ENCODE measurements at places on chromosomes 3 and 15.
A peak's percentile ranks its signal among the peaks of the same experiment; 100 is the strongest.

DNA sequence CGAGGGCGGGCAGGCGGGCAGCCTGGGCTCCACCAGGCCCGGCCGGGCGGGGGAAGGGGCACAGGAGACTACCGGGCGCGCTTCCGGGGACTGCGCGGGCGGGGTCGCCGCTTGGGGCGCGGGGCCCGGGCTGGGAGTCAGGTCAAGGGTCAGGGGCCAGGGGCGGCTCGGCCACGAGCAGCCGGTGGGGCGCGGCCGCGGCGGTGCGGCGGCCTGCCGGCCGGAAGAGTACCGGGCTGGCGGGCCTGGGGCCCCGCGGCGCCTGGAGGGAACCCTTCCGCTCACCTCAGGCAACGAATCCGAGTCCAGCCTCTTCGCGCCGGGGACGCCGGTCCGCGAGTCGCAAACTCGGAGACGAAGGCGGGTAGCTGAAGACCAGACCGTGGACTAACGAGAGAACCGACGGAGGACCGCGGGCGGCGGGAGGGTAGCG, 225 bp downstream of the RHOA start:
- peak; percentile 18 for DNase-seq

GRCh38 chr3:140629357-140630137, 48.3 kb upstream of the TRIM42 start:
- no peak for DNase-seq

GRCh38 chr3:46987743-46988401, 8.4 kb downstream of the NBEAL2 start:
- peak; percentile 78 for DNase-seq

DNA sequence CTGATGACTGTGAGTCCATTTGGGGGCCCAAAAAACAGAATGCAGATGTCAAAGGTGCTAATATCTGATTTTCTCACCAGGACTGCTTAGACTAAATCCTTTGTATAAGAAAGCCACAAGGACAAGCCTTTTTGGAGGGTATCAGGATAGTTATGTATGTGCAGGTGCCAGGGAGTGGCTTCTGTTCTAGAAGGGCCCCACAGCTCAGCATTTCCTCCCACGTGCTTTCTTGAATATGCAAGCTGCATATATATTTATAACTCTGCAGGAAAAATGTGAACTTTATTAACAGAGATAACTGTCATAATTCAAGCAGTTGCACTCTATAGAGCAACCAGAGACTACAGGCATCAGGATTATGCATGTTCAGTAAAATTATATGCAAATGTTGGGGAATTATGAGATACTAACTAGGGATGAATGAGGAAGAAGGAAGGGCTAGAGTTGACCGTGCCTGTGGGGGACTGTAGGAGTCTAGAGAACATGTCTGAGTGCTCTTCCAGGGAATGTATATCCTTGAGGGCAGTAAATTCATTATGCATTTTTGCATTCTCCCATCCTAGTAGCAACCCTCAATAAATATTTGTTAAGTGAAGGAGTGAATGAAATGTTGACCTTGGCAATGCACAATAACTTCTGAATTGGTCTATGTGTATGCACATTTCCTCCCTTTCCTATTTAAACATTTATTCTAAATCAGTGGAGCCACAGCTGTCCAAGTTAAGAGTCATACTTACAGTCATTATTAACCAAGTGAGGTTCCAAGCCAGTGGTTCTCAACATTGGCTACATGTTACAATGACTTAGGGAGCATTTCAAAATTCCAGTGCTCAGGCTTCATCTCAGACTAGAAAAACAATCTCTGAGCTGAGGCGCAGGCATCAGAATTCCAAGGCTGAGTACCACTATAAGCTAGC, 94.8 kb upstream of the ANKRD28 start:
- DNase-seq, result no peak

DNA sequence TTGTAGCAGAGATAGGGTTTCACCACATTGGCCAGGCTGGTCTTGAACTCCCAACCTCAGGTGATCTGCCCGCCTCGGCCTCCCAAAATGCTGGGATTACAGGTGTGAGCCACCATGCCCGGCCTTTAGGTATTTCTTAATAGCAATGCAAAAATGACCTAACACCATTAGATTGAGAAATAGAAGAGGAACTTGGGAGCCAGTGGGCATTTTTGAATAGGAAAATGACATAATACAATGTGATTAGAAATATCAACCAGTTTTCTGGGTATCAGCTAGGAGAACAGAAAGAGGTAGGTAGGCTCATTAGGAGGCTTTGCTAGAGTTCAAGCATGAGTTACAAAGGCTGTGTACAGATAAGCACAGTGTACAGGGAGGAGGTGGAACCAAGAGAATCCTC, 101.8 kb upstream of the TBC1D5 start:
- no peak for DNase-seq

GRCh38 chr3:127260416-127260815, 27.4 kb downstream of the PRR20G start:
- DNase-seq, result no peak

DNA sequence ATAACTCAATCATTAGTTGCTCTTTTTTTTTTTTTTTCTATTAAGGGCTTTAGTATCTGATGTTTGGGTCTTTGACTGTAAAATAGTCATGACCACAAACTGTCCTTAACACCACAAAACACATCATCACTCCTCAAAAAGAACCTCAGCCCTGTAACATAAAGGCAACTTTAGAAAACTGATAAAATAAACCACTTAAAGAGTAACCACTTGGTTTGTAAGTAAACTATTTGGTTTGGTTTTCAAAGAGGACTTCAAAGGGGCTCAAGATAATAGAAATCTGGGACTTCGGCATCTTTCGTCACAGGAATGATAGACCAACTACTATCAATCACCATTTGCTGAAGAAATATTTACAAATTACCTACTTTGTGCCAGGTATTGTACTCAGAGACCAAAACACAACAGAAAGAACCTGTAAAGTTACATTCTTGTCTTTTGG, 167.8 kb downstream of the FOXP1 start:
- no peak for DNase-seq

- DNase-seq, result no peak
These were observed 48.0 kb downstream of the SLC15A2 start for GRCh38 chr3:121942116-121942786.

GRCh38 chr15:51299187-51300015, 39.0 kb downstream of the CYP19A1 start:
- no peak for DNase-seq

GRCh38 chr3:72263223-72263990, 478.5 kb upstream of the PROK2 start:
- DNase-seq, result no peak

DNA sequence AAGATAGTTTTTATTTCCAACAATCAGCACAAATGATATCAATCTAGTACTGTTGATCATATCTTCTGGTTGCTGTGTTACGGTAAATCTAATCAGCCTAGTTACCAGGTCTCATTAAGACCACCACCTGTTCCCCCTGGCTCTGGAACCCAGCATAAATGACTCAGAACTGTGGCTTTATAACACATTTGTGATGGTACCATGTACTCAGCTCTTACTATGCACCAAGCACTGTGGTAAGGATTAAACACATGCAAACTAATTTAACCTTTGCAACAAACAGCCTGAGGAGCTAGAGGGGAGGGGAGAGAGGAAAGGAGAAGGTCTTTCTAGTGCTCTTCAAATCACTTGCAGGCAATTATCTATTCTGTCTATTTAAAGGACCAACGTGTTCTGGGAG, 173.9 kb upstream of the LMCD1 start:
- no peak for DNase-seq

DNA sequence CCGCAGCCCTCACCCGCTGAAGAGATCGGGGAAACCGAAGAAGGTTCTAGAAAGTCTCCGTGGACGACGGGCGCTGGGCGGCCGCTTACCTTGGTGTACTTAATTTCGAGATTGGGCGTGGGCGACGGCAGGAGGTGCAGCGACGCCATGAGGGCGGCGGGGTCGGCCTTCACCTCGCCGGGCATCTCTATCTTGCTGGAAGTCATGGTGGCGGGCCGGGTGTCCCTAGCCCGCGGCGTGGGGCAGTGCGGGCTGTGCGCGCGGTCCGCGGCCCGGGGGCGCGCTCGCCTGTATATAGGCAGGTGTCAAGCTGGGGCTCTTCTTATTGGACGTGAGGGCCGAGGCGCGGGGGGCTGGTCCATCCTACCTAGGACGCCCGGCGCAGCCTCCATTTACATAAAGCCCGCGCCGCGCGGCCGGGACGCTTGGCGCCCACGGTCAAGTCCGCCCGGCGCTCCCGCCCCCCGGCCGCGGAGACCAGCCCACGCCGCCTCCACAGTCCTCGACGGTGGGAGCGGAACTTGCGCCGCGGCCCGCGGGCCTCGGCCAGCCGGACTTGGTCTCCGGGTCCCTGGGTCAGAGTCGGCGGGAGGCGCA, at the start of gene ALDH1A2:
TSS of gene ALDH1A2 (minus strand) at position 267 of the 597 bp plus-strand sequence. CDS start at position 206, 61 bp downstream.
- no peak for DNase-seq

GRCh38 chr3:50210510-50211367, 5.7 kb downstream of the SLC38A3 start:
- DNase-seq, result no peak

- no peak for DNase-seq
These were observed 41.8 kb upstream of the CCNL1 start for GRCh38 chr3:157201648-157202278.

DNA sequence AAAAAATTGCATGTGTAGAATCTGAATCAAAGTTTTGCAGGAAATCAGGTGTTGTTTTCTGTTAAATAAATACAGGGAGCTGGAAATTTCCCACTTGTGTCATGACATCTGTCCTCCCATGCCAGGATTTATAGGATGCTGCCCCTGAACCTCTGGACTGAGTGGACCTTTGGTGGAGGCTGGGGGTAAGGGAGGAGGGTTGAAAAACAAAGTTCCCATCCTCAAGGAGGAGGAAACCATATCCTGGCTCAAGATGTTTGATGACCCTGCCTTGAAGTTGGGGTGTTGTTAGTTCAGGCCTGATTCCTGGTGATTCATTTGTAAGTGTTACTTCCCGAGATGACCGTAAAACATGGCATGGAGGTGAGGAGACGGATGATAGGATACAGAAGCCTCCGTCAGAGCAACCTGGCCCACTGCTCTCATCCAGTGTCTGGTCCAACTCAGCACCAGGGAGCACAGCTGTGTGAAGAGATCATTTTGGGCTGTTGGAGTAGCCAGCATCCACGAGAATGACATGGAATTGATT, 223.6 kb downstream of the CACNA2D3 start:
- DNase-seq, result no peak

GRCh38 chr15:63089260-63090043, 32.2 kb upstream of the LACTB start:
- DNase-seq, result no peak

GRCh38 chr3:64084640-64085039, 61.3 kb upstream of the PSMD6 start:
- DNase-seq, result no peak

- DNase-seq, result no peak
These were observed 304.0 kb upstream of the CBLB start for GRCh38 chr3:106172780-106173179.

DNA sequence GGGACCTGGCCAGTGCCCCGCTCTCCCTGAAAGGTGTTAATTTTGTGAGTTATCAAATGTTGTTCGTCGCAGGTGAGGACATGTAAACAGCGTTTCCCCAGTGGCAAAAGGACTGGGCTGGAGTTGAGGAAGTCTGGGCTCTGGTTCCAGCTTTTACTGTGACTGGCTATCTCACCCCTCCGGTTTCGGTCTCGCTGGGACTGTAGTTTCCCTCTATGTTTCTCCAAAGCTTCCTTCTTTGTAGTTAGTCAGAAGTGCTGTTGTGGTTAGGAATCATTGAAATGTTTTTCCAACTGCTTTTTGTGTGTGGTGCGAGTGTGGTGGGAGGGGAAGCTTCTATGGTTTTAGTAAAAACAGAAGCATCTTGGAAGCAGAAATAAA, 990 bp upstream of the CLDN1 start:
- no peak for DNase-seq

GRCh38 chr3:53884623-53885022, 2.7 kb upstream of the ACTR8 start:
- no peak for DNase-seq

DNA sequence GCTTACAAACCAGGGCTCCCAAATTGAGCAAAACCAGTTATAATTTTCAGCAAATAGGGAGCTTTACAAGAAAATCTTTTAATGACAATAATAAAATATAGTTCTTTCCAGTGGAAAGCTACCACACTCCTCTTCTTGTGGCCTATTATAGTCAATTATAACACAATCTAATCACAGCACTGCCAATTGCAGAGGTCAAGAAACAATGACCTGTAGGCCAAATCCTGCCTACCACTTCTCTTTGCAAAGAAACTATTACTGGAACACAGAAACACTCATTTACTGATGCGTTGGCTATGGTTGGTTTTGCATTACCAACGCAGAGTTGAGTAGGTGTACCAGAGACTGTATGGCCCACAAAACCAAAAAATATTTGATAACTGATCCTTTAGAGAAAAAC, 110.5 kb downstream of the WDR72 start:
- no peak for DNase-seq

DNA sequence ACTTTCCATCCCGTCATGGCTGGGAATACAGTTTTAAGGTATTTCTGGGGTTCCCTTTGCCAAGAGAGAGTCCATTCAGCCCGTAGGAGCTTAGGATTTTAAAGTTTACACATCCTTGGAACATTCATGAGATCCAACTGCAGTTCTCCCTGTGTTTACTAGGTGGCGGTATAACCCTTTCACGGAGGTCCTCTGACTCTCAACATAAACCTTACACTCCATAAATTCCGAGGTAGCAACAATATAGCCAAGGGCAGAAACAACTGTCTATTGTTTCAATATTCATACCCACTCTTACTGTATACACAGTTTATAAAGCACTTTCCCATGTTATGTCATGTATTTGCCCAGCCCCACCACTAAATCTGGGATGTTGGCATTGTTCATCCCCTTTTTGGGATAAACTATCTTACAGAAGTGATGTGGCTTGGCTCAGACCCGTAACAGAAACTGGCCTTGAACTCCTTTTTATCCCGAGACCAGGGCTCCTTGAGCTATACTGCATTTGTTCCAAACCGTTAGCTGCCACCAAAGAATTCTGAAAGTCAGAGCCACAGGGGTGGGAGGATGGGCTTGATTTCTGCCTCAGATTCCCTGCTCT, 69.2 kb upstream of the COL6A5 start:
- DNase-seq, result no peak

DNA sequence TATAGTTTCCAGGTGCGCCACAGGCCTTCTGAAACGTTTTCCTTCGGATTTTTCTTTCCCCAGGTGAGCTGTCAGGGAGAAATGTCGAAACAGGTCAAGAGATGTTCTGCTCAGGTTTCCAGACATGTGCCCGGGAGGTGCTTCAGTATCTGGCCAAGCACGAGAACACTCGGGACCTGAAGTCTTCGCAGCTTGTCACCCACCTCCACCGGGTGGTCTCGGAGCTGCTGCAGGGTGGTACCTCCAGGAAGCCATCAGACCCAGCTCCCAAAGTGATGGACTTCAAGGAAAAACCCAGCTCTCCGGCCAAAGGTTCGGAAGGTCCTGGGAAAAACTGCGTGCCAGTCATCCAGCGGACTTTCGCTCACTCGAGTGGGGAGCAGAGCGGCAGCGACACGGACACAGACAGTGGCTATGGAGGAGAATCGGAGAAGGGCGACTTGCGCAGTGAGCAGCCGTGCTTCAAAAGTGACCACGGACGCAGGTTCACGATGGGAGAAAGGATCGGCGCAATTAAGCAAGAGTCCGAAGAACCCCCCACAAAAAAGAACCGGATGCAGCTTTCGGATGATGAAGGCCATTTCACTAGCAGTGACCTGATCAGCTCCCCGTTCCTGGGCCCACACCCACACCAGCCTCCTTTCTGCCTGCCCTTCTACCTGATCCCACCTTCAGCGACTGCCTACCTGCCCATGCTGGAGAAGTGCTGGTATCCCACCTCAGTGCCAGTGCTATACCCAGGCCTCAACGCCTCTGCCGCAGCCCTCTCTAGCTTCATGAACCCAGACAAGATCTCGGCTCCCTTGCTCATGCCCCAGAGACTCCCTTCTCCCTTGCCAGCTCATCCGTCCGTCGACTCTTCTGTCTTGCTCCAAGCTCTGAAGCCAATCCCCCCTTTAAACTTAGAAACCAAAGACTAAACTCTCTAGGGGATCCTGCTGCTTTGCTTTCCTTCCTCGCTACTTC, 3.8 kb downstream of the BHLHE40 start:
- no peak for DNase-seq

All from stimulated activated CD4-positive, alpha-beta T cell treated with anti-CD3 and anti-CD28 coated beads, Interleukin-12 subunit alpha, Interleukin-12 subunit beta, amount 100 ng/mL, for 48 hours (primary cell).